ENCODE measurements at places on chromosomes 5 and 9. TPM values are rescaled to one million over a fixed set of nuclear protein-coding genes. Genes with fewer than 3 reads are reported as not detected.

ZNF366 gene
- total RNA-seq = not detected

DNA sequence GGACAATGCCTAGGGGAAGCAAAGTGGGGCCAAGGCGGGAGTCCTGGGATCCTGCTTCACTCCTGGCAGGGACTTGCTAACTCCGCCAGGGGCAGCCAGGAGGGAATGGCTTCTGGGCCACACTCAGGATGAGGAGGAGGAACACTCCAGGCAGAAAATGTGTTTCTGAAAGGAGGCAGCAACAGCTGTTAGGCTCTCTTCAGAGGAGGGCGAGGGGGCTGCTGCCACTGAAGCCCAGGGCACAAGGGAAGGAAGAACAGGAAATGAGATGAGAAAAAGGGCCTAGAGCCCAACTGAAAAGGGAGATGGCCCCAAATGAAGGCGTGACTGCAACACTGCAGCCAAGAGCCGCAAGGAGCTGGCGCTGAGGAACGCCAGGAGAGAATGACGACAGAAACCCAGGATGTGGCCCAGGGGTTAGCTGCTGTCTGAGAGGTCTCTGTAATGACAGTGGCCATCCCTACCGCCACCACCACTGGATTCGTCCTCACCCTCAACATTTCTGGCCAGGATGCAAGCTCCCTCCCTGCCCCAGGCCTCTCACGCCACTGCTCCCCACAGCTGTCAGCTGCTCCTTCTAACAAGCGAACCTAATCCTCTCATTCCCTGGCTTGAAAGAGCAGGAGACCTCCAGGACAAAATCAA is 15.8 kb downstream of the PSMB7 start:
- DNase-seq = no peak

GRCh38 chr9:114098021-114098935 is 814 bp downstream of the KIF12 start:
- peak; percentile 36 for DNase-seq

DNA sequence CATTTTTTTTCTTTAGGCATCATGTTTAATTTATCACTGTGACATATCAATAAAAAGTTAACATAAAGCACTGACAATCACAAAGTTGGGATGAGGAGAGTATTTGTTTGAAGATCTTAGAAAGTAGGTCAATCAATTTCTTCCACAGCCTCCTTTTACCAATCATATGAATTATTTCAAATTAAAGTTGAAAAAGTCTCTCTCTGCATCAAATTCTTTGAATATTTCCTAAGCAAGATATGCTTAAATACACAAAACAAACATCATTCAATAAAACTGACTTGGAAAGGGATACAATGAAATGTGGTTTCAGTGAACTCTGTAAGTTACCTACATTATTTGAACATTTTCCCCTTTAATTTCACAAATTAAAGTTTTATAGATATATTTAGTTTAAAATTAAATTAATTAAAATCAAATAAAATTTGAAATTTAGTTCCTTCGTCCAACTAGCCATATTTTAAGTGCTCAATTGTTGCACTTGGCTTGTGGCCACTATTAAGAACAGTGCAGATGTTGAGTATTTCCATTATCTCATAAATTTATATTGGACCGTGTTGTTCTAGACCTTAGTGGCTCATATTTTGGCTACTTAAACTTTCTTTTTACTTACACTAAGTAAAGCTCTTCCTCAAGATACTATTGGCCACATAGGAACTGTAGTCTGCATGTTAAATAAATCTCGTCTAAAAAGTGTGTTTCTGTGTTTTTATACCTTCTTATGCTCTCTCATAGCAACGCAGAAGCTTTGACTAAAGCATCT is 949.7 kb upstream of the NUDT12 start:
- no peak for DNase-seq

SLC25A48 gene
- total RNA-seq = not detected

- DNase-seq = no peak
These were observed 33.0 kb upstream of the NFIB start for GRCh38 chr9:14346811-14347405.

DNA sequence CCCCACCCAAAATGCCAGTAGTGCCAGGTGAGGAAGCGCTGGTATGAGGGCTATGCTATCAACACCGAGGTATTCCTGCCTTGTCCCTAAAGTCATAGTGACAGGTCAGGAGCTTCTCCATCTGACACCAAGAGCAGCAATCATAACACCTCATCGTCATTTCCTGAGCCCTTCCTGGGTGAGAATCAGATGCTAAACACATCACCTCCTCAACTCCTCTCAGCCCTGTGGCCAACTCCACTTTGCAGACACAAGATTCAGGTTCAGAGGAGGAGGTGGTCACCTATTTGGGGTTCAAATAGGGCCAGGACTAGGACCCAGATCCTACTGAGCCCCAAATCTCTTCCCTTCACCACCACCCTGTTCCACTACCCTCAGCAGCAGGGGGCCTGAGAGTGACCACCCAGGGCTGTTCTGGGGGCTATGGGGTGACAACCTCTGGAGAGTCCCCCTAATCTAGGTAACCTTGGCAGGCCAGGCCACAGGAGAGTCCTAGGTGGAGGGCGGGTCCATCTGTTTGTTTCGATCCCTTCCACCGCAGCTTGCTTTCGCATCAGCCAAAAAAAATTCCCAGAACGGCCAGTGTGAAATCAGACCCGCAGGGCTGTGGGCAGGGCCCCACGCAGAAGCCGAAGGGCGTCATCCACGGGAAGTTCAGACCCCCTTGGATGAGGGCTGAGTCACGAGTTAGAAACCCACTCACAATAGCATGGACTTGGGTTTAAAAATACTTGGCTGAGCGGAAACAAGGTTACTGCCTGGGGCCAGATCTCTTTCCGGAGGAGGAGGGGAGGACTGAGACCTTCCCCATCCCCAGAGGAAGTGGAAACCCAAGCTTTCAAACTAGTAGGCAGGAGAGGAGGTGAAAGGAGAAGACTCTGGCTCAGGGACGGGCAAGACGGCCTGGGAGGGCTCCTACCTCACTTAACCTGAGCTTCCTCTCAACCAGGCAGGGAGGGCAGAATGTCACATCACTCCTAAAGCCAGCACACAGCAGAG is 8.7 kb downstream of the STK10 start:
- peak; percentile 71 for DNase-seq

DNA sequence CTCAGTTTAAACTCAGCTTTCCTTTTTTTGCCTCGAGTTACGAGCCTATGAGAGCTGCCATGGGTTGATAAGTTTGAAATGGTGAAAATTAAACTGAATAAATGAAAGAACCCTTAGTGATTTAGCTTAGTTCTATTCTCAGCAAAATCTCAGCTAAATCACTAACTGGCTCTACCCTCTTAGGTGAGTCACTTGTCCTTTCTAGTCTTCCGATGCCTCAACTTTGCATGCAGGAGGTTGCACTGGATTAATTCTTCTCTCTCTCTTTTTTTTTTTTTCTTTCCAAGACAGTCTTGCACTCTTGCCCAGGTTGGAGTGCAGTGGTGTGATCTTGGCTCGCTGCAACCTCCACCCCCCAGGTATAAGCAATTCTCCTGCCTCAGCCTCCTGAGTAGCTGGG is 83.9 kb downstream of the PAPPA start:
- DNase-seq = no peak

GRCh38 chr9:6399071-6399470 is 13.9 kb upstream of the UHRF2 start:
- DNase-seq = no peak

AIF1L gene
- total RNA-seq = 0.85 TPM

FBP2 gene
- not detected for total RNA-seq

- DNase-seq = no peak
These were observed 172.4 kb downstream of the SYK start for GRCh38 chr9:90974016-90974415.

DNA sequence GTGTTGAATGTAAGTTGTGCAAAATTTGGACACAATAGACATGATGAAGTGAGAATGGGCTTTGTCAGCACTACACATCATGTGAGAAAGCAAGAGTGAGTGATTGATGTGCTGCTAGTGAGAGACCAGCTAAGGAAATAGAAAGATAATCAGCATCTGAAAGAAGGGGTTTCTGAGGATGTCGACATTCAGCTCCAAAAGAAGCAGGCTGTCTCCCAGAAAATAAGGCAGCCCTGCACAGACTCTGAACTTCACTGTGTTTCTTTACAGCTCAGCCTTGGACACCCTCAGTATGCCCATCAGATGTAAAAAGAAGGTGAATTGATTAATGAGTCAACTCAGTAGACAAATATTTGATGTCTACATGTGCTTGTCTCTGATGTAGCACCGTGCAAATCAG is 80.8 kb upstream of the ADCY2 start:
- no peak for DNase-seq

GRCh38 chr5:173778784-173779304 is 109.3 kb upstream of the CPEB4 start:
- no peak for DNase-seq

RABEPK gene
- 20.7 TPM for total RNA-seq

DNA sequence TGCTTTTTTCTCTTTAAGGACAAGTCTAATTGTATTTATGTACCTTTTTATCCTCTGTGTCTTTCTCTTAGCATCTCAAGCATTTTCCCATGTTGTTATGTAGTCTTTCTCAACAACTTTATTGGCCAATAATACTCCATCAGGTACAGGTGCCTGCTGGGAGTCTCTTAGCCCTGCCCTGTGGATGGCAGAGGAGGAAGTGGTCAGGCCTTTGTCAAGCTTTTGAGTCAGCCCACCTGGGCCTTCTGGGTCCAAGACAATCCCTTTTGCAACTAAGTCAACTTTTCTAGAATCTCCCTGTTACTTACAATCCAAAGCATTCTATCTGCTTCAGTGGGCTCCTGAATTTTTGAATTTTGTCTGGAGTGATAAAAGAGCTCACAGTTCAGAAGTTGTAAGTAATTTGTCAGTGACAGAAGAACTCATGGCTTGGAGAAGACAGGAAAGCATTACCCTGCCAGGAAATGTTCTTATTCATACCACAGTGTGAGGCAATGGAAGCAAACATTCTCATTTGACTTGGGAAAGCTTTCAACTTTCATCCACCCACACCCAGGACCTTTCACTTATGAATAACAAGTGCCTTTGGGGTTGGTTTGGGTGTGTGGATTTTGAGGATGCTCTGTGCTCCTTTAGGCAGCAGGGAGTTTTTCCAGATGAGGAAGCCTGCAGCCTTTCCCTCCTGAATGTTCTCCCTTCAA is 200.0 kb upstream of the S1PR3 start:
- DNase-seq = no peak

GRCh38 chr5:157063776-157064430 is 5.0 kb upstream of the HAVCR1 start:
- DNase-seq = no peak

CETN3 gene
- 51.8 TPM for total RNA-seq

DNA sequence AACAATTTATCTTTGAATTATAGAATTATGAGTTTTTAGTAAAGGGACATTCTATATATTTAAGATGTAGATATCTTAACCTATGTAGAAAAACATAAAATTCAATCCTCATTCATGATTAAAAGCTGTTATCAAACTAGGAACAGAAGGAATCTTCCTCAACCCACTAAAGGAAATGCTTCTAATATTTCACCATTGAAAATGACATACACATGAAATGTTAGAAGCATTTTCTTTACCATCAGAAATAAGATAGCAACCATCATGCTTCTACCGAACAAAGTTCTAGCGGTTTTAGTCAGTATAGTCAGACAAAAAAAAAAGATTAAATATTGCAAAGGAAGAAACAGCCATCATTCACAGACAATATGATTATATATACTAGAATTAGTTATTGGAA is 32.2 kb downstream of the SHOC1 start:
- DNase-seq = no peak

DNA sequence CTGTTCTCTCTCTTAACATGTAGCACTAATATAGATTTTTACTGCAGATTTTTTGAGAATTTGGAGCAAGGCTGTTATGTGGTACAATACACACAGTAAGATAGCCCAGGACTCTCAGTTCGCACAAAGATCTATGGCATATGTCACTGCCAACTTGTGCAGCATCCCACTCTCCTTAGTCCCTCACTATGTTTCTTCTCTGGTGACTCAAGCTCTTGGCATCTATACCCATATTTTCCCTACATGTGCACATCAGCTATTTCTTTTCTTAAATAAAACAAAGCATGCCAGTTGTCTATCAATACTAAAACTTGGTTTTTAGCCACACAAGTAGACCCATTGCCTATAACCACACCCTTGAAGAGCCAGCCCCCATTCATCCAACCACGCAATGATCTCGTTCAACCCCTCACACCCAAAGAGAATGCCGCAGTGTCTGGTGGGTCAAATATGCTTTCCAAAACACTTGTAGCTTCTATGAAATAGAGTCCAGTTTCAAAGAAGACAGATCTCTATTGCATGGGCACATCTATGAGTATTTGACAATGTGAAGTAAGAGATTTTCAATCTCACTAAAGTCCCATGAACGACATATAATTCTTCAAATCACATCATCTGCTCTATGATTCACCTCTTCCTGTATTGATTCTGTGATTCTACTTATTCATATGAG is 18.2 kb upstream of the IL7R start:
- peak; percentile 76 for DNase-seq

GRCh38 chr5:174725261-174725990 is 1.0 kb downstream of the MSX2 start:
- no peak for DNase-seq

ADAMTSL2 gene
- 0.05 TPM for total RNA-seq

DNA sequence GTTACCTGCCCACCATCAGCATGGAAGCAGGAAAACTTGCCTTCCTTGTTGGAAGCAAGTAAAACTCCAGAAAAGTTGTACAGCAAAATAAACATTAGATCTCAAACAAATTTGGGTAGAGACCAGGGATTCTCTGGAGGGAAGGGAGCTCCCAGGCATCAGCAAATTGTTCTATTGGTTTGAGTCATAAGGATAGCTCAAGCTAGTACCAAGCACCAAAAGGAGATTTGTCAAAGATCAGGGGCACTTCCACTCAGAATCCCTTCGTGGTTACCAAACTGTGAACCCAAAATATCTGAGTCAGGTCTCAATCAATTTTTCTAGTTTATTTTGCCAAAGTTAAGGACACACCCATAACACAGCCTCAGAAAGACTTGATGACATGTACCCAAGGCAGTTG is 37.8 kb downstream of the DNAJB5 start:
- no peak for DNase-seq

- DNase-seq = no peak
These were observed 18.8 kb downstream of the ZNF510 start for GRCh38 chr9:96758845-96759673.

- no peak for DNase-seq
These were observed 581.0 kb downstream of the TLE1 start for GRCh38 chr9:81108391-81108790.

- DNase-seq = no peak
These were observed 548.6 kb downstream of the CSNK1G3 start for GRCh38 chr5:124060413-124061067.

SOHLH1 gene
- not detected for total RNA-seq

PCDHA9 gene
- total RNA-seq = not detected

DNA sequence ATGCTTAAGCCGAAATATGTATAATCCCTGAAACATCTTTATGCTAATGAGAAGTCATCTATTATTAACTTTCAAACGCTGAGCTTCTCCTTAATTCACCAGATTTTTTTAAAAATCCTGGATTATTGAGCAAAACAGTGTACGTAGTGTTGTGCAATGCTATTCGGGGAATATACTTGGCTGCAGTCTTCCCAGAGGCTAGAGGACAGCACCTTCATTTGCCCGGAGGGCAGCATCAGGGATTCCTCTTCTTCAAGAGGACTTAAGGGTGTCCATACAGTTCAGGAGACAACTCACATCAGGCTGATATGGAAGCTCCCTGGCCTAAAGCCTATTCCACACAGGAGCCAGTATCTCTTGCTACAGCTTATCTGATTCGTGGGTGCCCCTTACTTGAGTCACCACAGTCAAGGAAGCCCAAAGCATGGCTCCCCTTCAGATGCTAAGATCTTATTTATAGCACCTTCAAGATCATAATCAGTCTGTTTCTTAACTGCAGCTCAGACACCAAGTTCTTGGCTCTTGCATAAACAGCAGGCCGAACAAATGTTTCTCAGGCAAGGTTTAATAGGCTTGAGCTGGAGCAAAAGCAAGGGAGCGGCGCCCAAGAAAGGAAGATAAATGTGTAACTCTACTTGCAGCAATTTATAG is 29.4 kb downstream of the NUTM2F start:
- no peak for DNase-seq

Measured in activated CD4-positive, alpha-beta memory T cell treated with anti-CD3 and anti-CD28 coated beads for 36 hours (primary cell).